ENCODE measurements at places on chromosomes 6 and 20.

DNA sequence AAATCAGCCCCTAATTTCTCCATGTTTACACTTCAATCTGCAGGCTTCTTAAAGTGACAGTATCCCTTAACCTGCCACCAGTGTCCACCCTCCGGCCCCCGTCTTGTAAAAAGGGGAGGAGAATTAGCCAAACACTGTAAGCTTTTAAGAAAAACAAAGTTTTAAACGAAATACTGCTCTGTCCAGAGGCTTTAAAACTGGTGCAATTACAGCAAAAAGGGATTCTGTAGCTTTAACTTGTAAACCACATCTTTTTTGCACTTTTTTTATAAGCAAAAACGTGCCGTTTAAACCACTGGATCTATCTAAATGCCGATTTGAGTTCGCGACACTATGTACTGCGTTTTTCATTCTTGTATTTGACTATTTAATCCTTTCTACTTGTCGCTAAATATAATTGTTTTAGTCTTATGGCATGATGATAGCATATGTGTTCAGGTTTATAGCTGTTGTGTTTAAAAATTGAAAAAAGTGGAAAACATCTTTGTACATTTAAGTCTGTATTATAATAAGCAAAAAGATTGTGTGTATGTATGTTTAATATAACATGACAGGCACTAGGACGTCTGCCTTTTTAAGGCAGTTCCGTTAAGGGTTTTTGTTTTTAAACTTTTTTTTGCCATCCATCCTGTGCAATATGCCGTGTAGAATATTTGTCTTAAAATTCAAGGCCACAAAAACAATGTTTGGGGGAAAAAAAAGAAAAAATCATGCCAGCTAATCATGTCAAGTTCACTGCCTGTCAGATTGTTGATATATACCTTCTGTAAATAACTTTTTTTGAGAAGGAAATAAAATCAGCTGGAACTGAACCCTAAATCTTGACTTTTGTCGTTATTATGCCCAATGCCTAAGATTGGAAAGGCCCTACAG, 4.5 kb downstream of the SOX4 start:
- DNase-seq, result no peak

- DNase-seq, result no peak
Measured at GRCh38 chr6:41997456-41997855, 52.9 kb upstream of the TAF8 start.

GRCh38 chr6:129849456-129849855, 11.7 kb downstream of the TMEM244 start:
- DNase-seq, result no peak

DNA sequence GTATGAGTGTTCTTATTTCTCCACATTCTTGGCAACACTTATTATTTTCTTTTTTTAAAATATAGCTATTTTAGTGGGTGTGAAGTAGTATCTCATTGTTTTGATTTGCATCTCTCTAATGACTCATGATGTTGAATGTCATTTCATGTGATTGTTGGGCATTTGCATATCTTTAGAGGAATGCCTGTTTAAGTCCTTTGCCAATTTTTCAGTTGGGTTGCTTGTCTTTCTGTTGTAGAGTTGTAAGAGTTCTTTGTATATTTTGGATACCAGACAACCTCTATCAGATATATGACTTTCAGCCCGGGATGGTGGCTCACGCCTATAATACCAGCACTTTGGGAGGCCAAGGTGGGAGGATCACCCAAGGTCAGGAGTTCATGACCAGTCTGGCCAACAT, 5.1 kb upstream of the POPDC3 start:
- DNase-seq, result no peak

DNA sequence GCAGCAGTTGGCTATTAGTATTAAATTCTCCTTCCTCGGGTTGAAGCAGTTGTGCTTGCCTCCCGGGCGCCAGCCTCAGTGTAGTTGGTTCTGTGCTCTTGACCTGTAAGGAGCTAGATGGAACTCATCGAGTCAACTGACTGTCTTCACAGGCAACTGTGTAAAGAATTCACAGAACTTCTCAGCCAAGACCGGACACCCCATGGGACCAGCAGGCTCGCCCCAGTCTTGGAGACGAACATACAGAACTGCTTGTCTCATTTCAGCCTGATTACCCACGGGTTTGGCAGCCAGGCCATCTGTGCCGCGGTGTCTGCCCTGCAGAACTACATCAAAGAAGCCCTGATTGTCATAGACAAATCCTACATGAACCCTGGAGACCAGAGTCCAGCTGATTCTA, 8.5 kb downstream of the TFAP2C start:
- DNase-seq, result no peak

GRCh38 chr6:45074439-45074838, 253.7 kb upstream of the RUNX2 start:
- DNase-seq, result no peak

DNA sequence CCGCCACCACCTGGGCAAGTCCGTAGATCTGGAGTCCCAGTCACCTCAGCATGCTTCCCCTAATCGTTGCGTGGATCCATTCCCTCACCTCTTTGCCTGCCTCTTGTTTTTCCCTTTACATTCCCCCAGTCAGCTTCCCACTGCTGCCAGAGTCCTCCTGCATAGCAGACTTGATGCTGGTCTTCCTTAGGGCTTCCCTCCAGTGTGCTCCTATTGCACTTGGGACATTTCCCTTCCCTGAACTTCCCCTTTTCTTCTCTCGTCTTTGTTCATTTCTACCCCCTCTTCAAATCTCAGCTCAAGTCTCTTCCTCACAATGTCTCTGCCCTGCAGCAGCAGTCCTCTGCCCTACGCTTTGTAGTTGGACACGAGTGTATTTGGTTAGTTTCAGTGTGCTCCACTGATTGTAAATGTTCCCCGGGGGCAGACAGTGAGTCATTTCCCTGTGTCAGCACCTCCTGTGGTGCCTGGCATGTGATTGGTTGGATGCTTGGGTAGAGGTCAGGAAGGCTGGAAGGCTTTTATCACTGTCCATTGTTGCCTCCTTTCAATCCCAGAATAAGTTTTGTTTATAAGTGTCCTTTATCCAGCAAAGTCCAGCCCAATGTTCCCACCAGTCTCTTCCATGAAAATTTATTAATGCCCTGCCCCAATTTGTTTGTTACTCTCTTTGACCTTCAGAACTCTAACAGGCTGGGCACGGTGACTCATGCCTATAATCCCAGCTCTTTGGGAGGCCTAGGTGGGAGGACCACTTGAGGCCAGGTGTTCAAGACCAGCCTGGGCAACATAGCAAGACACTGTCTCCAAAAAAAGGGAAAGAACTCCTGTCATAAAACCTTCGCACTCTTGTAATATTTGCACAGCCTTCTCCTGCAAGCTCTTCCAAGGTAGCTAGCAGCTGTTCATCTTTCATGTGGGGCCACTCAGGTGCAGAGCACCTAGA, 38.3 kb downstream of the FAM120B start:
- no peak for DNase-seq

DNA sequence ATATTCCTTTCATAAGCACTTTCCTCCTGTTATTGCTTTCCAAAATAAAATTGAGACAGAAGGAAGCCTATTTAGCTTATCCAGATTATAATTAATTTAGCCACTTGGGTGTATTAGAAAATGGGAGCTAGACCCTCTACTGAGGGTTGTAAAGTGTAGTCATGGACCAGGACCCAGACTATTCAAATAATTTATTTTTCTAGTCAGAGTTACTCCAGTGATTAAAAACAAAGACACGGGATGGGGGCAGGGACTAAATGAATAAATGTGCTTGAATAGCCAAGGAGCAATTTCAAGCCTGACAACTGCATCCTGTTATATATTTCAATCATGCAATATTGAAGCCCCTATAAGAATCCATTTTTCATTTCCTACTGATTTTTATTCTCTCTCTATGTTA, 41.6 kb downstream of the KLHL32 start:
- DNase-seq, result no peak

DNA sequence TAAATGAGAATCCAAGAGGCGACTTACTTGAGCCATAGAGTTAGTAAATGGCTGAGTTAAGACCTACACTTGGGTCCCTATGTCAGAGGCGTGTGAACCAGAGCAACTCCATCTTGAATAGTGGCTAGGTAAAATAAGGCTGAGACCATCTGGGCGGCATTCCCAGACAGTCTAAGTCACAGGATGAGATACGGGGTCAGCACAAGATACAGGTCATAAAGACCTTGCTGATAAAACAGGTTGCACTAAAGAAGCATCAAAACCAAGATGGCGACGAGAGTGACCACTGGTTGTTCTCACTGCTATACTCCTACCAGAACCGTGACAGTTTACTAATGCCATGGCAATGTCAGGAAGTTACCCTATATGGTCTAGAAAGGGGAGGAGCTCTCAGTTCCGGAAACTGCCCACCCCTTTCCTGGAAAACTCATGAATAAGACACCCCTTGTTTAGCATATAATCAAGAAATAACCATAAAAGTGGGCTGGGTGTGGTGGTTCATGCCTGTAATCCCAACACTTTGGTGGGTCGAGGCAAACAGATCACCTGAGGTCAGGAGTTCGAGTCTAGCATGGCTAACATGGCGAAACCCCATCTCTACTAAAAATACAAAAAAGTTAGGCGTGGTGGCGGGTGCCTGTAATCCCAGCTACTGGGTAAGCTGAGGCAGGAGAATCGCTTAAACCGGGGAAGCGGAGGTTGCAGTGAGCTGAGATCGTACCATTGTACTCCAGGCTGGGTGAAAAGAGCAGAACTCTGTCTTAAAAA, 43.9 kb upstream of the EEF1A1 start:
- DNase-seq, result no peak

DNA sequence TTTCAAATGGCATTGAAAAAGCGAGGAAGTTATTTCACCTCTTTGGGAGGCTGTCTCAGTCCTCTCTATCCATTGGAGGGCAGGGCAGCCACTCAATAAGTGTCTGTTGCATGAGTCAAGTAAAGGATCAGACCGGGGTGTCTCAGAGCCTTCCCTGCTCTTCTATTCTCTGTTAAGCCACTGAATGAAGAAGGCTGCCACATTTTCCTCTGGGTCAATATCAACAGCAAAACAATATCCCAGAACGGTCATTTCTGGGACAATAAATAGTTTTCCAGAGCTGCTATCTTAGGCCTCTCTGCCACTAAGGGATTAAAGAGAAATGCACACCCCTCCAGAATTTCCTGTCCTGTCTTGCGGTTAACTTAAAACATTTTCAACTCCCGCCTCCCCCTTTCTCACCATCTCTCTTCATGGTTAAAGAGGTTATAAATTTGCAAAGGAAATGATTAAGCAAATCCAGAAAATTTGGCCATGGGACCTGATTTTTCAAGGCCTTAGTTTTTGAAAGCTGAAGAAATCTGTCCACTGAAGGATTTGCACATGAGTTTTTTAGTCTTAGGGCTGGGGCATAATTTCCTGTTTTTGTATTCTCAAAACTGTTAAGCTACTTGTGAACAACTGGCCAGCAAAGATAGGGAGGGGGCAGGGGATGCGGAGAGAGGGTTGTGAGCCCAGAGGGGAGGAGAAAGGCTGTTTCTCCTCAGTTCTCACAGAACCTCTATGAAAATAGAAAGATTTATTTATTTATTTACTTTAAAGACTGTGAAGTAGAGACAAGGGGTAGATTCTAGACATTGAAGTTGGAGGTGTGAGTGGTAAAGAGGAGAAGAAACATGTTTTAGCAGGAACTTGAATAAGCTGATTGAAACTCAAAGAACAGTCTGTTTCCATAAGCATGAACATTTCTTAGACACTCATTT, 135.7 kb downstream of the BCAS1 start:
- no peak for DNase-seq

DNA sequence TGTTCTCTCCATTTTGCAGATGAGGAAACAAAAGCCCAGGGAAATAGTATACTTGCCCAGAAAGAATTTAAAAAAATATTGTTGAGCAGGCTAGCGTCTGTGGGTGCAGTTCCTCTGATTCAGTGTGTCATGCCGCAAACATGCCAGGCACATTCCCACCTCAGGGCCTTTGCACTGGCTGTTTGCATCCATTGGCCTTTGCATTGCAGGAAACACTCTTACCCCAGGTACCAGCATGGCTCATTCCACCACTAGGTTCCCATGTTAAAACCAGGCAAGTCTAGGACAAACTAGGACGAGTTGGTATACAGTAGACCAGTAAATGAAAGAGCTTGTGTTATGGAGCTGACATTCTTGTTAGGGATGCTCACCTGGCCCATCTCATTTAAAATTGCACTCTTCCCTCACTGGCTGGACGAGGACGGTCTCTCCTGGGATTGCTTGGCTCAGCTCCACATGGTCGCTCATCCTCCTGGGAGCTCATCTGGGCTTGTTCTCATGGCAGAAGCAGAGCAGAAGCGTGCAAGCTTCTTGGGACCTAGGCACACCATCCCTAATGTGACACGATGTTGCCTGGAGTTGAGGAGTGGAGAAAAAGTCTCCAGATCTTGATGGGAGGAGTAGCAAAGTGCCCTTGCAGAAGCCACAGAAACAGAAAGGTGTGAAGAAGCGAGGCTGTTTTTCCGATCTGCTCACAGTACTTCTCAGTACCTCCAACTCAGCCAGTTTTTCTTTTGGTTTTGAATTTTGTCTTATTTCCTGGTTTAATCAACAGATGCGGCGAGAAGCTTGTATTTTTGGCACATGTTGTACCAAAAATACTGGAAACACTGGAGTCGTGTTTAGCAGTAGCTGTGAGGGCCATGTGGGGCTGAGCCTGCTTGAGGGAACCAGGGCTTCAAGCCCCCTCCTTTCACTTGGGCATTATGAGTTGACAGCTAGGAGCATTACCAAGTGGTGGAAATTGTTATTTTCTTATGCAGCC, 13.9 kb downstream of the ZNF831 start:
- no peak for DNase-seq

DNA sequence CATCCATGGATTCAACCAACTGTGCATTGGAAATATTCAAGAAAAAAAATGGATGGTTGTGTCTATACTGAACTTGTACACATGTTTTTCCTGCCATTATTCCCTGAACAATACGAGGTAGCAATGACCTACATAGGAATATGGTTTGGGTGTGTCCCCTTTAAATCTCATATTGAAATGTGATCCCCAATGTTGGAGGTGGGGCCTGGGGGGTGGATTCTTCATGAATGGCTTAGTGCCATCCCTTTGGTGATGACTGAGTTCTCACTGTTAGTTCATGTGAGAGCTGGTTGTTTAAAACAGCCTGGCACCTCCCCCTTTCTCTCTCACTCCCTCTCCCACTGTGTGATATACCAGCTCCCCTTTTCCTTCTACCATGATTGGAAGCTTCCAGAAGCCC, 139.8 kb upstream of the BACH2 start:
- DNase-seq, result no peak

- DNase-seq, result no peak
Measured at GRCh38 chr20:61573415-61574305, 321.6 kb downstream of the CDH4 start.

- no peak for DNase-seq
Measured at GRCh38 chr20:14384416-14385175, 47.2 kb upstream of the FLRT3 start.

DNA sequence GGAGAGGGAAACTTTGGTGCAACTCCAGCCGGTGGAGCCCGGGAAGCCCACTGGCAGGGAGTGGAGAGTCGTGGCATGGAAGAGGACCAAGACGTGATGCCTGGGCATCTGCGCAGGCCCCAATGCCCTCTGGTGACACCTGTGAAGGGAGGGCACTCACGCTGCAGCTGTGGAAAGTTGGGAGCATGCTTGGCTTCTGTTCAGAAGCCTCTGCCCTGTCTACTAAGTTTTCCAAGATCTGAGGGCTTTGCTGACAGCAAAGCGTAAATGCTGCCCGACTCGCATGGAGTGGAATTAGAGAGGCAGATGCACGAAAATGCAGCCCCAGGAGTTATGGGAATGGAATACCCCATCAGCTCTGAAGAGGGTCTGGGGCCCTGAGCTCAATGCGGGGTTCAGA, 75.7 kb downstream of the SYNDIG1 start:
- DNase-seq, result no peak

GRCh38 chr6:18076231-18076630, 46.2 kb downstream of the NHLRC1 start:
- no peak for DNase-seq

All from COR-L47 (cell line).